HCT116 (cell line): ENCODE measurements at places on chromosomes 7 and 10.

- DNase-seq, result no peak
These were observed 154.6 kb upstream of the HGF start for GRCh38 chr7:81924494-81924893.

GRCh38 chr10:47024046-47024322 is 112.8 kb downstream of the PTPN20 start:
- DNase-seq, result no peak

DNA sequence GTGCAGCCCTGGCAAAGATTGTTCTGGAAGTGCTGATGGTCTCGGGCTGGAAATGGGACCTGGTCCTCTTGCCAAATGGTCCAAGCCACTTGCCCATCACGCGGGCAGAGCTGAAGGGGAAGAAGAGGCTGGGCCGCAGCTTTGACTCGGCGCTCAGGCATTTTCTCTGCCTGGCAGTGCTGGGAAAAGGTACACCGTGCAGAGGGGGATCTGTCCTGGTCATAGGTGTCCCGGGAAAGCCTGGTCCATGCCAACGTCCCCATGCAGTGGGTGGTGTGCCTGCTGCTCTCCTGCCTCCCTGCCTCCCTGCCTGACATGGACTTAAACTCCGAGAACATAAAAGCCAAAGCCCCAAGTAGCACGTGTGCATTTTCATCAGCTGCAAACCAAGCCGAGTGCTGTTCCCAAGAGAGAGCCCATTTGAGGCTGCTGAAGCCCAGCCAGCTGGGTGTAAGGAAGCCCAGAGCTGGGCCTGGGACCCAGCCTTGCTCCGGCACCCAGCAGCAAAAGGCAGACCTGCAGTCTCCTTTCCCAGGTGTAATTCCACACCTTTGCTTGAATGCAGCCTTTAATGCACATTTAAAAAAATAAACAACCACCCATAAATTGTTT is 72.7 kb downstream of the TCERG1L start:
- no peak for DNase-seq

GRCh38 chr7:66016131-66016461 is 34.1 kb upstream of the GUSB start:
- no peak for DNase-seq

DNA sequence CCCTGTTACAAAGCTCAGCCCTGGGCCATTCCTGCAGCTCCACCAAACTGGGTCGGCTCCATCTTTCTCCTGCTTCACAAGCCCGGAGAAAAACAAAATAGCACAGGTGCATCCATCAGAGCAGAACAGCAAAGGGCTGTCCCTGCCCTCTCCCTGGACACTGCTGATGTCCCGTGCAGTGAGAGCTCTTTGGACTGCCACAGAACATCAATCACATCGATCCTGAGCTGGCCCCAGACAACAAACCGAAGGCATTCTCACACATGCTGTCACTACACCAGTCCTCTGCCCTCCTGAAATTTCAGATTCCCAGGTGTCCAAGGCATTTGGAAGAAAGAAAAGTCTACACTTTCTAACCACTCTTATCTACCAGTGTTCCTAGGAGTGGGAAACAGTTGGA is 427.1 kb upstream of the ZMIZ1 start:
- DNase-seq, result no peak

- DNase-seq, result no peak
These were observed 286.4 kb upstream of the MEOX2 start for GRCh38 chr7:15972862-15973275.

GRCh38 chr7:86664486-86664885 is 20.8 kb downstream of the GRM3 start:
- DNase-seq, result no peak

DNA sequence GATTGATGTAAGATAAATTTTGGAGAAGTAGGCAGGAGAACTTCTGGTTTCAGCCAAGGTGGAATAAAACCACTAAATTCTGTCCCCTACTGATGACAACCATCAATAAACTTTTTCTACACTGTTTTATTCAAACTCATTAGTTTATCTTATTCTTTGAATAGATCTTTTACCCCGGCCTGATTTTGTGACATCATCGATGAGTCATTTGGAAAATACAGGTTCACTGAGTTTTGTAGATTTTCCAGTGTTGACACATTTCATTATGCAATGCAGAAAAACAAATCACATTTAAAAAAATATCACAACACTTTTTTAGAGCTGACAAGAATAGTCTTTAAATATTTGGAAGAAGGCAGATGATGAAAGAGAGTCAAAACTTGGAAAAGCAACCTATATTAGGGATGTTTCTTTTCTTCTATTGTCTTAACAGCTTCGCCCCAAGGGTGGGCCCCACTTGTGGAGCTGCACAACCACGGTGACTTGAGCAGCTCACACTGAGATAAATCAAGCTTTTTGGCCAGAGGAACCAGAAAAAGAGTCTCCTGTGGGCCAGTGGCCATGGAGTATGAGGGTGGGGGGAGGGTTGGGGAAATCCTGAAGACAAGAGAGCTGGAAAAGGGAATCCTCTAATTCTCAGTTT is 112.8 kb downstream of the PTEN start:
- no peak for DNase-seq

GRCh38 chr7:29360633-29361625 is 166.4 kb downstream of the CHN2 start:
- no peak for DNase-seq

- DNase-seq, result peak; percentile 65
These were observed 84.1 kb downstream of the PTPRE start for GRCh38 chr10:127990846-127991542.

DNA sequence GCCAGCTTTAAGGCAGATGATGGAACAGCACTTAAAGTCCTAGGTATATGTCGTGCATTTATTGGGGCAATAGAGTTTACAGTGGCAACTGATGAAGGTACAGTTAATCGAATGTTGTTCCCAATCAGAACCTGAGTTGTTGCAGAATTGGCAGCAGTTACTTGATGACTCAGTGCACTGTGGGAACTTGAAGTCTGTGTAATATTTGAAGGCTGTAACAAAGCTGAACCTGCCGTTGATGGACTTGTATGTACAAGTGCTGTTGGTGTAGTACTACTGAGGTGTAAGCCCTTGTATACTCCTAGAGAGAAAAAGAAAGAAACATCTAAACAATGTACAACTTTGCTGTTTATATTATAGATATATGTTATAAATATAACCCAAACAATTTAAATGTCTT is 75.3 kb downstream of the EPC1 start:
- DNase-seq, result no peak

GRCh38 chr10:70575486-70575873 is 27.1 kb downstream of the PRF1 start:
- DNase-seq, result no peak

- DNase-seq, result no peak
These were observed 91.9 kb upstream of the NPY start for GRCh38 chr7:24192053-24192452.

DNA sequence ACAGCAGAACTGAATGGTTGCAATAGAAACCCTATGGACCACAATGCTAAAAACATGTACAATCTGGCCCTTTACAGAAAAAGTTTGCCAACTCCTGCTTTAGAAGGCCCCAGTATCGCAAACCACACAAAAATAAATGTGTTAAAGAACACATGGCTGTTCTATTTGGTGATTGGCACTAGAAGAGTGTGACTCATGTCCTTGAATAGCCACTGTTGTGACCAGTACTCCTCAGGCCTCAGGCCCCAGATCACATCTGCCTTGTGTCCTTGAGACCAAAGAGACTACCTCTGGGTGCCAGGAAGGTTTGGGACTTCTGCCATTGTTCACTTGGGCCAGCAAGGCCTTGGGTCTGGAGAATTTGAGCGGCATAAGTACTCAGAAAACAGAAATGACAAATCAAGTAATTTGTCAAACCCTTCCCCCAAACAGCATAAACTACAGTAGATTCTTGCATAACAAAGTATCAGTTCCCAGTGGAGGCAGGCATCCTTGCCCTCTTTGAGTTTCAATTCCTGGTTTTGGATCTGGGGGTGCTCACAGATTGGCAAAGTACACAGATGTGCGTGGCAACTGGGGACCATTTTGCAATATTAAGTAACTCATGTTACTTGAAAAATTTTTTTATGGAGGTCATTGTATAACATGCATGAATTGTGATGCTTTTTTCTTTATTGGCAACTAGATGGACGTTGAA is 50.2 kb downstream of the MTURN start:
- DNase-seq, result no peak

GRCh38 chr7:105101864-105102263 is 87.9 kb downstream of the KMT2E start:
- no peak for DNase-seq

DNA sequence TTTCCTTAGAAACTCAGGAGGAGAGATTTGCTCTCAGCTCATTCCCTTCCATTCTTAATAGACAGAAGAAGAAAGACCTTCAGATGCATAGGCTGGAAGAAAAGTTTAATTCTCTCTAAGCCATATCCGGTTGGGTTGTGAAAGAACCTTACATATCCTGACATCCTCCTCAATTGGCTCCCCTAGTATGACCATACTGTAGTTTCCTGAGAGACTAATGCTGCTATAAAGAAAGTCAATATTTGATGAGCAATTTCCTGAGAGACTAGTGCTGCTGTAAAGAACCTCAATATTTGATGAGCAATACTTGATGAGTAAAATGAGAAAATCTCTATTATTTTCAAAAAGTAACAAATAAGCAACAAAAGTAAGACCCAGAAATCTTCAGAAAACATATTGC is 888.5 kb upstream of the SORCS1 start:
- no peak for DNase-seq

GRCh38 chr7:107077699-107078516 is 33.4 kb downstream of the PRKAR2B start:
- peak; percentile 18 for DNase-seq
